Activated CD4-positive, alpha-beta memory T cell treated with anti-CD3 and anti-CD28 coated beads, Interleukin-2, amount 10 ng/mL, durations not matched to agents 7 days and 5 days (primary cell): ENCODE measurements at places on chromosomes 4 and X. TPM values are rescaled to one million over a fixed set of nuclear protein-coding genes. Genes with fewer than 3 reads are reported as not detected.

GRK4 gene
- total RNA-seq = 3.1 TPM

- H3K27me3 ChIP-seq = no peaks in the 10 kb centered on the region
- DNase-seq = no peak
- H3K27ac ChIP-seq = no peak overlapping the region
- no peaks in the 10 kb centered on the region for H3K36me3 ChIP-seq
- no peaks in the 10 kb centered on the region for H3K4me1 ChIP-seq
These were observed 330.9 kb downstream of the ARHGAP24 start for GRCh38 chr4:85805891-85806290.

DNA sequence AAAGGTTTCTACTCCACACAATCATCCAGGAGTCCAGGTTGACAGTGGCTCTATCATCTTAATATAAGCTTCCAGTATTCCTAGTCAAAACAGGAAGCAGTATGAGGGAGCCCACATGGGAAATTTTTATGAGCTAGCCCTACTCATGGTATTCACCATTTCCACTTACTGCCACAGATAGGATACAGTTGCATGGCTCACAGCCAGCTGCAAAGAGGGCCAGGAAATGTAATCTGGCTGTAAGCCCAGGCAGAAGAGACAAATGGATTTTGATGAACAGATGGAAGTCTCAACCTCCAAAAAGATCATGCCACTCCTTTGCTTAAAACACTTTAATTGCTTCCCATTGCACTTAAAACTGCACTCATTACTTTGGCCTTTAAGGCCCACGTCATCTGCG is 150.6 kb downstream of the ADAMTS3 start:
- no peak overlapping the region for H3K27ac ChIP-seq
- DNase-seq = no peak
- no peak overlapping the region for H3K4me3 ChIP-seq
- H3K36me3 ChIP-seq = no peaks in the 10 kb centered on the region

GRCh38 chr4:23934915-23935314 is 45.1 kb upstream of the PPARGC1A start:
- H3K4me3 ChIP-seq = no peak overlapping the region
- no peaks in the 10 kb centered on the region for H3K4me1 ChIP-seq
- H3K27me3 ChIP-seq = no peaks in the 10 kb centered on the region
- H3K27ac ChIP-seq = no peak overlapping the region
- no peaks in the 10 kb centered on the region for H3K36me3 ChIP-seq

GRCh38 chr4:161522031-161522430 is 641.8 kb downstream of the FSTL5 start:
- no peak for DNase-seq
- H3K4me3 ChIP-seq = no peak overlapping the region
- no peak overlapping the region for H3K27ac ChIP-seq
- no peaks in the 10 kb centered on the region for H3K4me1 ChIP-seq

- H3K4me3 ChIP-seq = no peak overlapping the region
- H3K27me3 ChIP-seq = peaks cover 2% of the 10 kb centered on the region
- DNase-seq = no peak
These were observed 246.9 kb upstream of the GPC4 start for GRCh38 chrX:133661962-133662839.

DNA sequence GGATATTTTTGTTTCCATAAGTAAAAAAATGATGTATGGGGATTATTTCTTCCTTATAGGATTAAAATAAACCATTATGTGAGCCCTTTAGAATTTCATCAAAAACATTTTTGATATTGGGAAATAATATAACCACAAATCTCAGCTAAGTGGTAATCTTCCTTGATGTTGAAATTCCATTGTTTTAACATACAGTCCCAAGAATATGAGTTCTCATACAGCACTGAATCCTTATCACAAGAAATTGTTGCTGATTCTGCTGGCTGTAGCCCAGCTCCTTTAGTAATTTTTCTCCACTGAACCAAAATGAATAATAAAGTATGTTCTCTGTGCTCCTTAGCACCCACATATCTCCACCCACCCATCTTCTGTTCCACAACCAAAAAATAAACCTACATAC is 41.9 kb upstream of the FAM47B start:
- H3K27me3 ChIP-seq = no peaks in the 10 kb centered on the region
- DNase-seq = no peak
- H3K36me3 ChIP-seq = no peaks in the 10 kb centered on the region
- H3K4me3 ChIP-seq = no peak overlapping the region

S100P gene
- total RNA-seq = 165 TPM

DNA sequence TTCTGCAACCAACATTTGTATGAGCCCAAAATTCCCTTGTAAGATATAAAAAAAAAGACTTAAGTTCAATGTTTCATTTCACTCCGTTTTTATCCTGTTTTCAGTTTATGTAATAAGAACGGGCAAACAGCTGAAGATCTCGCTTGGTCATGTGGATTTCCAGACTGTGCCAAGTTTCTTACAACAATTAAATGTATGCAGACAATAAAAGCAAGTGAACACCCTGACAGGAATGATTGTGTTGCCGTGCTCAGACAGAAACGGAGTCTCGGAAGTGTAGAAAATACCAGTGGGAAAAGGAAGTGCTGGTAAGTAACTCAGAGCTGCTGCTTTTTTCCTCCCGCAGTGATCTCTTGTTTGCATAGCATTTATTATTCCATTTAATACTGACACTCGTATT is 2.8 kb downstream of the ANKRD37 start:
- no peak overlapping the region for H3K4me3 ChIP-seq
- peaks cover 59% of the 10 kb centered on the region for H3K36me3 ChIP-seq
- peaks cover 41% of the 10 kb centered on the region for H3K4me1 ChIP-seq
- no peak for DNase-seq

- no peak overlapping the region for H3K4me3 ChIP-seq
- DNase-seq = no peak
- no peaks in the 10 kb centered on the region for H3K27me3 ChIP-seq
- H3K36me3 ChIP-seq = peaks cover 44% of the 10 kb centered on the region
- no peak overlapping the region for H3K27ac ChIP-seq
These were observed 53.9 kb upstream of the C4orf50 start for GRCh38 chr4:6071959-6072720.

ADGRG4 gene
- not detected for total RNA-seq

- no peak overlapping the region for H3K4me3 ChIP-seq
- no peaks in the 10 kb centered on the region for H3K4me1 ChIP-seq
- H3K27me3 ChIP-seq = no peaks in the 10 kb centered on the region
- peak; percentile 15 for DNase-seq
- no peak overlapping the region for H3K27ac ChIP-seq
These were observed 130.2 kb downstream of the CHRDL1 start for GRCh38 chrX:110665223-110666002.

GRCh38 chr4:36358173-36358572 is 76.8 kb downstream of the DTHD1 start:
- no peak for DNase-seq
- H3K36me3 ChIP-seq = no peaks in the 10 kb centered on the region
- H3K27me3 ChIP-seq = peaks cover 3% of the 10 kb centered on the region
- no peak overlapping the region for H3K27ac ChIP-seq

GRCh38 chr4:16969696-16970135 is 71.3 kb upstream of the LDB2 start:
- no peaks in the 10 kb centered on the region for H3K36me3 ChIP-seq
- no peak for DNase-seq
- H3K27me3 ChIP-seq = no peaks in the 10 kb centered on the region
- no peak overlapping the region for H3K27ac ChIP-seq
- no peaks in the 10 kb centered on the region for H3K4me1 ChIP-seq

DNA sequence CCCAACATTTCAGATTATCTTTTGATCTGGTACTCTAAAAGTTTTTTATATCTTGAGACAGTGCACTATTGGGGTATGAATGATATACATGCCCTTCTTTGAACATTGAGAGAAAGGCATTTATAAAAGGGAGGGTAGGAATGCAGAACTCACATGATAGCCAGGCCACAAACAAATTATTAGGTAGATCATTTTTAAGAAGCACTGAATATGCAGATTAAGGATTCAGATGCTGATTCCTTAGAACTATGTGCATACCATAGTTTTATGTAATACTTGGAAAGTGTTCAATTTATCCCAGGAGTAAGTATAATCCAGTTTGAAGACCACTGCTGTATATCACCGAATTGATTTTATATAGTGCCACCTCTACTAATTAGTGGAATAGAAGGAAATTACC is 18.6 kb downstream of the CEP135 start:
- H3K4me3 ChIP-seq = no peak overlapping the region
- H3K27ac ChIP-seq = no peak overlapping the region

DNA sequence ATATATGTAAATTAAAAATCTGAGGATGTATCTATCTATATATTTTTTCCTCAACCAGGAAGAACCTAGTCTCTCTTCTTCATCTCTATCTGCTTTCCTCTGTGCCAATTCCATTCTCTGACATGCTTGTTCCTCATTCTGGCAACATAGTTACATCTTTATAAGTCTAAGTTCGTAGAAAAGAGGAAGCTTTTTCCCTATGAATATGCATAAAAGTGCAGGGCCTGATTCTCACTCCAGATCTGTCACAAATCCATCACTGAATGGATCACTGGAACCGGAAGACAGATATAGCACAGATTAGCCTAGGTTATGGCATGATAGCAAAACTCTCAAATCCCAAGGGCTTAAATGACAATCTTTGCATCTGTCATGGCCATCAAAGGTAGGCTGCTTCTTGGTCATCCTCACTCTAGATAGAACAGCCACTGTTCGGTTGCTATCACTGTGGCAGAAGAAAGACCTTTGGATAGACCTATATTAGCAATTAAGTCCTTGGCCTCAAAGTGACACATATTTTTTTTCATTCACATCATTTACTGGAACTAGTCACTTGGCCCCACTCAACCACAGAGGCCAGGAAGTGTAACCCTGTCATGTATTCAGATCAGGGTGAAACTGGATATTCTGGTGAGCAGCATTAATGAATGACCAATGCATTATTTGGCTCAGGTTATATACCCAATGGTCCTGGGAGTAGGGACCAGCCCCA is 22.2 kb downstream of the DTHD1 start:
- no peak overlapping the region for H3K4me3 ChIP-seq
- peaks cover 17% of the 10 kb centered on the region for H3K4me1 ChIP-seq
- H3K36me3 ChIP-seq = peaks cover 24% of the 10 kb centered on the region
- peak overlapping the region; percentile 23 for H3K27ac ChIP-seq
- no peak for DNase-seq

VCX gene
- total RNA-seq = not detected
